Panc1 (cell line): ENCODE measurements at places on chromosomes 3 and 15.

DNA sequence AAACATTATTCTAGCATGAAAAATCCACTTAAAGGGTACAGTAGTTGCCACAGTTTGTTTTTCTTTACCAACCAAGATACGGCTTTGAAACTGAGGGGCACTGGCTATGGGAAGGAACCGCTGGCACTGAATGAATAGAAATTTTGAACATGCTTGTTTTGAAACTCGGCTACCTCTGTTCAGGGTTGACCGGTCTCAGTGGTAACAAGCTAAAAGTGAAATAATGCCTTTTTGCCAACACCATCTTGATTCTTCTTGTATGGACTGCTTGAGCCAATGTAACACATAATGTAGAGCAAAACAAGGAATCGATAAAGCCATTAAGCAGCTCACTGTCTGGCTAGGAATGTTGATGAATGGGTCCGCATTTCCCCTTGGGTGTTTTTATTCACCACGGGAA is 36.5 kb downstream of the PTPRG start:
- no peak for DNase-seq

DNA sequence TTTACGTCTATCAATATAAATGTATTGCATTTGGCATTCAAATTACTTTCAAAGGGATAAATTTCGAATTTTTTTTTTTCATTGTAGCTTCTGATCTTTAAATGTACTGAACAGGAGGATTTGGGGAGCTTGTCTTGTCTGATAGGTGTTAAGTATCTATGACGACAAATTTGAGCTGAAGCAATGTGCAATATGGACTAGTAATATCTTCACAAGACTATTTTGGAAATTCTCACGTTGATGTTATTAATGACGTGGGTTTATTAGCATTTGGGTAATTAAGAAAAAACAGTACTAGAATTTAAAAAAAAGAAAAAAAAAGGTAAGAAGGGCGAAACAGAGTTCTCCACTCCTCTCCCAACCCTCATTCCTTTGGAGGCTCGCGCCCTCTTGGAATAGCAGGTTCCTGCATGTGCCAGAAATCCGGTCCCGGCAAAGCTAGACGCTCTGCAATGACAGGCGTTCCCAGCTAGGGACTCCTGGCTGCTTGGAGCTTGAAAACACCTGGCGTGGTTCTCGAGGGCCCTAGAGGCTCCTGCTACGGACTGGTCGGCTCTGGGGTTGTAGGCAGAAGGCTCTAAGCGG is 648 bp upstream of the P2RY1 start:
- no peak for DNase-seq

- DNase-seq = no peak
Observed at GRCh38 chr15:64009798-64010261, 36.5 kb downstream of the DAPK2 start.

DNA sequence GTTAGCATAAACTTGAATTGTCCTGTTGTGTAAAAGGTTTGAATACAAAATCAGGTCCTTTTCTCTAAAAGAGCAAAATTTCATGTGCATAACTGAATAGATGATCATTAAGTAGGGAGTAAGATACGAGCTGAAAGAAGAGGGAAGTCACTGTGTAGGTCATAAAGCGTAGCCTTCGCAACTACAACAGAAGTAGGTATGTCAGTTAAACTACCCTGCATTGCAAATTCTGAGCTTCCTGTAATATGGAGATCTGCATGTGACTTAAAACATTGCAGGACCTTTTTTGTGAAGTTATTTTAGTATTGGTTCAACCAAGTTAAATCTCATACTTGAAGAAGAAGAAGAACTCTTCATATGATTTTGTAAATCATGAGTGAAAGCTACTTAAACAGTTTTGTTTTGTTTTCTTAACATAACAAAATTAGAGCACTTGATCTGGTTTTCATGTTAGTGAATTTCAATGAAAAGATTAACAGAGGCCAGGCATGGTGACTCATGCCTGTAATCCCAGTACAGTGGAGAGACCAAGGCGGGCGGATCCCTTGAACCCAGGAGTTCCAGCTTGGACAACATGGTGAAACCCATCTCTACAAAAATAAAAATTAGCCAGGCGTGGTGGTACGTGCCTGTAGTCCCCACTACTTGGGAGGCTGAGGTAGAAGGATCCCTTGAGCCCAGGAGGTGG is 26.4 kb downstream of the ARMC8 start:
- DNase-seq = no peak

DNA sequence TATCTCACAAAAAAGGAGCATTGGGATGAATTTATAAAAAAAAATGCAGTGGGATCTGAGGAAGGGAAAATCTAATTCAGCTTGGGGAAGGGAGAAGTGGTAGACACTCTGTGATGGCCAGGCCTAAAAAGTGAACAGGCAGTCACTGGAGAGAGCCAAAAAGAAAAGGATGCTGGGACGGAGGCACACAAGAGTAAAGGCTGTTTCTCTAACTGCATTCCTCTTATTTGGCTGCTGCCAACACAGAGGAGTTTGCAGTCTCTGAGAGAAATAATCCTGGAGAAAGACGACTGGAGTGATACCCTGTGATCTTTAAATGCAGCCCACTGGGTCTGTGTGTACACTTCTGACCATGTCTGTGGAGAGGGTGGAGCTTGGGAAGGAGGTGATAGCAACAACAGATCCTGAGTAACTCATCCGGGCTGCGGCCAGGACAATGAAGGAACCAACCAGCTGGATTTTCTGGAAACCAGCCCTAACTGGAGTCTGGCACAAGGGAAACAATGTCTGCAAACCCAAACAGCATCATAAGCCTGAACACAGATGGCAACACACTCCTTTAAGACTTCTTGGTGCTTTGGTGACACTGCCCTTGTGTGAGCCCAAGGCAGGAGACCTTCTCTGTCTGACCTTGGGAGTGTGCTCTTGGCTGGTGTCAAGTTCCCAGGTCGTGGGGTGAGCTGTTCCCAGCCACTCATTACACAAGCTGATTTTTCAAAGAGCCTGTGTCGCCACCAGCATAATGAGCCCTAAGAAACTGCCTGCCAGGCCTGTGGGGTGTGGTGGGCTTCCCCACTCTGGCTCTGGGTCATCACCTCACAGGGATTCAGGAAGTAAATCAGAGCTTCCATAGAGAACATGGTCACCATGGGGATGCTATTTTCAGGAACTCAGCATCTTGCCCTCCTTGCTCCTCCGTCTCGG is 8.0 kb downstream of the FYCO1 start:
- DNase-seq = no peak

GRCh38 chr3:155184011-155184410 is 103.9 kb downstream of the MME start:
- no peak for DNase-seq

DNA sequence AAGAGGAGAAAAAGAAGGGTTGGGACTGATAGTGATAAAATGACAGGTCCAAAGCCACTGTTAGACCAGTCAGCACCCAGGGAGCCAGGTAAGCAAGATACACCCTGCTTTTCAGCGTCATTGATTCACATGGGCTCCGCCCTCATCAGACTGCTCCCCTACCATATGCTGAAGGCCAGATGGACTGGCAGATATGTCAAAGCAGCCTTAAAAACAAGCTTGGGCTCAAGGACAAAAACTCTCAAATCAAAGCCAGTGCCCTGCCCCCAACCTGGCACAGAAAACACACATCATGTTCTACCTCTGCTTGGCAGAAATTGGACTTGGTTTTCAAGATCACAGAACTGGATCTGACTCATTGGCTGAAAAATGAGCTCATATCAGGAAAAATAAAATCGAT is 33.4 kb downstream of the SH3BP5 start:
- no peak for DNase-seq

- no peak for DNase-seq
Observed at GRCh38 chr3:159922861-159923312, 65.7 kb upstream of the IL12A start.

DNA sequence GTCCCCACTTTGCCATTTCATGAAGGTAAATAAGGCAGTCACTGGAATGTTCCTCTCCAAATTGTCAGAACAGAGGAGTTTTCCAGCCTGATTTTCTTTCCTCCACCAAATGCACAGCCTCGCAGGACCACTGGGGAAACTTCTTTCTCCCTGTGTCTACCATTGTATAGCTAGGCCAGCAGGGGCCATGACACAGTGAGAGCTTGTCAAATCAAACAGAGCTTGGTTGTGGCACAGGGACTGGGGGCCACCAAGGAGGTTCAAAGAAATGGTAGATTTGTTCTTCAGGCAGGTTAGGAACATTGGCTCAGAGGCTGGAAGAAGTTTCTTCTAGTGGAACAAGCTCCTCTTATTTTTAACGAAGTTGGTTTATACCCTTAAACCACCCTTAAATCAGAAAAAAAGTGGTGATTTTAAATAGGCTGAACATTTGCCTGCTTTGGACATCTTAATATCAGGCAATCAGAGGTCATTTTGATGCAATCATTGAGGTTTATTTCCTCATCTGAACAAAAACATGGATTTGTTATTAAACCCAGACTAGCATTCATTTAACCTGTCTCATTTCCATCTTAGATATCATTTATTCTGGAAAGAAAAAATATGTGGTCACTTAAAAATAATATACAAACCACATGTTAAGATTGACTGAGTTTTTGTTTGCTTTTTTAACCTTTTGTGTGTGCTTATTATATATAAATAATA is 105.6 kb downstream of the GTPBP8 start:
- DNase-seq = no peak

GRCh38 chr15:49742381-49742780 is 121.5 kb downstream of the DTWD1 start:
- DNase-seq = no peak
